Stimulated activated naive B cell treated with anti-CD40 and anti-IgM and Interleukin-4, amounts not matched to agents 10 μg/mL and 1 μg/mL and 100 μg/mL, for 72 hours (primary cell): ENCODE measurements at places on chromosomes 3 and 15.

- DNase-seq, result no peak
Measured at GRCh38 chr3:38837358-38837757, 21.3 kb upstream of the SCN10A start.

DNA sequence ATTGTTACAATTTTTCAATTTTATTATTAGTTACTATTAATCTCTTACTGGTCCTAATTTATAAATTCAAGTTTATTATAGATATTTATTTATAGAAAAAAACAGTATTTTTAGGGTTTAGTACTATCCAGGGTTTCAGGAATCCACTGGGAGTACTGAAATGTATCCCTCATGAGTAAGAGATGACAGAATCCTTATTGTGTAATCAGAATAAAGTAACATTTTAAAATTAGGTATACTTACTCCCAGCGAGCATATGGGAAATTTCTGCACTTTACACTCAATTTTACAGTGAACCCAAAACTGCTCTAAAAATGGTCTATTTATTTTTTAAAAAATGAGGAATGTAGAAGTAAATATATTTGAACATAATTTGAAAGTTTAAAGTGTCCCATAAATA is 202.7 kb downstream of the CGGBP1 start:
- no peak for DNase-seq

DNA sequence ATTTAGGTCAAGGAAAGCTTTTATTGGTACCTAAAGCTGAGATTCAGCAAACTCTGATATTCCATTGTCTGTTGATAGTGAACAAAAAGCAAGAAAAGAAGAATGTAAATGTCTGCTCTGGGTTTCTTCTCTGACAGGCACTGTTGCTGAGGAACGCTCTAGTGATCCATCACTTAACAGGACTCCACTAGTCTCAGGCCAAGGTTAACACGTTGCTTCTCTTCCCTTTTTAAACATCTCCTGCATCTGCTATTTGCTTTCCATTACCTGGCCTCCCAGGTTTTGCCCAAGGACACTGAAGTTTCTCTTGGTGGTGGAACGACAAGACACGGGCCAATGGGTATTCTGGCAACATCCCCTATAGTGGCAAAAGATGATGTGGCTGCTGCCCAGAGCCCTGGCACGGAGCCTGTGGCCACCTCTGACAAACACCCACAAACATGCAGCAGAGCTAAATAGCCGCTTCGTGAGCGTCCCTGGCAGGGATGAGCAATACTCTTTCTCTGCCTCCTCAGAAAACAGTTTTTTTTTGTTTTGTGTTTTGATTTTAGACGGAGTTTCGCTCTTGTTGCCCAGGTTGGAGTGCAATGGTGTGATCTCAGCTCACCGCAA is 97.8 kb upstream of the AKAP13 start:
- DNase-seq, result no peak

GRCh38 chr15:56353119-56353518 is 12.1 kb upstream of the TEX9 start:
- DNase-seq, result no peak

DNA sequence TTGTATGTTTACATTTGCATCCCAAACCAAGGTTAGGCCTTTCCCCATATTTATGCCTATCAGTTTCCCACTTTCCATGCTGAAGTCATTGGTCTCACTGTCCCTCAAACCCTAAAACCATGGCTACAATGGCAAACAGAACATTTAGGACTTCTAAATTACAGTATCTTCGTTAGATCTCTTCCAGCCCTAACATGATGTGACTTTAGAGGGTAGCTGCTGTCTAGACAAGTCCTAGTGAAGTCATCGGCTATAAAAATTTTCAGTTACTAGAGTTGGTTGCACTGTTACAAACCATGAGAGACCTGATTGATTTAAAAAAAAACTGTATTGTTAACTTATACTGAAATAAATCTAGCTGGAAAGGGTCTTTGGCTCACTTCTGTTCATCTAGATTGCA is 54.6 kb downstream of the TM4SF4 start:
- DNase-seq, result no peak

- no peak for DNase-seq
Measured at GRCh38 chr3:150307311-150308036, 100.6 kb upstream of the TSC22D2 start.

GRCh38 chr3:138329127-138329983 is at the start of gene NME9:
TSS of gene NME9 (minus strand) at chr3:138329851. CDS start at chr3:138329335, 516 bp downstream.
- peak; percentile 57 for DNase-seq

DNA sequence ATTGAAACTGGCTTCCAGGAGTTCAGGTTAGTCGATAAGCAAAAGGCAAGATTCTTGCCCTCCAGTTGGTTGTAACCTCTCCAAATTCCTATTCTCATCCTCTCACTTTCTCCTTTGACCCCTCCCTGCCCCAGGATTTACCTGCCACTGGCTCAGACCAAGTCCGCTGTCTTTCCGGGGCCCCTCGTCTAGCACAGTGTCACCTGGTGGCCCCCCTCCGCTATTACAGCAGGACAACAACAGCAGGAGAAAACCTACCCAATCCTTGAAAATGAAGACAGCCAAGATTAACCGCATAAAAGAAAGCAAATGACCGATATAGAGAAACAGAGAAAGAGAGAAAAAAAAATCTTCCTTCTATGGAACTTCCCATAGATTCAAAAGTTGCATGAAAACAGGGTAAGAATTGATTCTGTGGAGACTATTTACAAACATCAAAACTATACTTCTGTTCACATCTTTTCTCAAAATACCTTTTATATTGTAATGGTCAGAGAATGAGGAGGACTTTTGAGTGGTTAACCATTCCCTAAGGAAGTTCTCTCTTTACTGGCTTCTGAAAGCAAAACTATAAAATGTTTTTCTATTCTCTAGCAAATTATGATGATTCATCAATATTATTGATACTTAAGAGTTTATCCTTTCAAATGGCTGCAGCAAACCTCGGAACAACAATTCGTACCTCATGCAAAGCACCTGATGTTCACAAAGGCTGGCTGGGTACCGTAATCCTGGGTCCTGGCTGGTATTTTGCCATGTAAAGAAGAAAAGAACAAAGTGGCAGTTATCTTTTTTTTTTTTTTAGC is 10.0 kb upstream of the ST8SIA2 start:
- no peak for DNase-seq

GRCh38 chr3:140319739-140320138 is 358.1 kb upstream of the TRIM42 start:
- no peak for DNase-seq

DNA sequence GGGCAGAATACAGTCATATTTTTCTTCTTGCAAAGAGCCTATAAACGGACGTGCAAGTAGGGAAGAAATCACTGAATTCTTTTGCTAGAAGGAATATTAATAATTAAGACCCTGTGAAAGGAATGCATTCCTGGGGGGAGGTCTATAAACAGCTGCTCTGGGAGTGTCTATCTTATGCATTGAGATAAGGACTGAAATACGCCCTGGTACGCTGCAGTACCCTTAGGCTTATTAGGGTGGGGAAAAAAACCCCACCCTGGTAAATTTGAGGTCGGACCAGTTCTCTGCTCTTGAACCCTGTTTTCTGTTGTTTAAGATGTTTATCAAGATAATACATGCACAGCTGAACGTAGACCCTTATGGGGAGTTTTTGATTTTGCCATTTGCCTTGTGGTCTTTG is 100.0 kb upstream of the KBTBD8 start:
- no peak for DNase-seq

DNA sequence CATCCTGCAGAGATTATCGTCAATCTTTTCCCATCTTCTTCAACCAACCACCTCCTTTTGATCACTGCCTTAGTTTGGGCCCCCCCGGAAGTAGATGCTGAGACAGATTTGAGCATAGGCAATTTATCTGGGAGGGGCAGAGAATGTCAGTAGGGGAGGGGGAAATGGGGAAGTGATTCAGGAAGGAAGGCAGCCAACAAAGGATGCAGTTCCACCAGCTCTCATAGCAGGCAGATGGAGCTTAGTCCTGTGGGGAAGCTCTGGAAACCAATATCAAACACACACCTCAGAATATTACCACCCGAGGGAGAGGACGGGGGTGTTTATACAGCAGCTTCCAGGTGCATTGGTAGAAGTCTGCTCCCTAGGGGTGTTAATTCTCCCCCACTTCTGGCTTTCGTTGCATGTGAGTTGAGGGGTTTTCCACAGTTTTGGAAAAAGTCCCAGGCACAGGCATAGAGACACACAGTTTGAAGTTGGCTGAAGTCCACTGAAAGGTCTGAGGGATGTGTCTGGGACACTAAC is 91.5 kb upstream of the TNFAIP8L3 start:
- no peak for DNase-seq

DNA sequence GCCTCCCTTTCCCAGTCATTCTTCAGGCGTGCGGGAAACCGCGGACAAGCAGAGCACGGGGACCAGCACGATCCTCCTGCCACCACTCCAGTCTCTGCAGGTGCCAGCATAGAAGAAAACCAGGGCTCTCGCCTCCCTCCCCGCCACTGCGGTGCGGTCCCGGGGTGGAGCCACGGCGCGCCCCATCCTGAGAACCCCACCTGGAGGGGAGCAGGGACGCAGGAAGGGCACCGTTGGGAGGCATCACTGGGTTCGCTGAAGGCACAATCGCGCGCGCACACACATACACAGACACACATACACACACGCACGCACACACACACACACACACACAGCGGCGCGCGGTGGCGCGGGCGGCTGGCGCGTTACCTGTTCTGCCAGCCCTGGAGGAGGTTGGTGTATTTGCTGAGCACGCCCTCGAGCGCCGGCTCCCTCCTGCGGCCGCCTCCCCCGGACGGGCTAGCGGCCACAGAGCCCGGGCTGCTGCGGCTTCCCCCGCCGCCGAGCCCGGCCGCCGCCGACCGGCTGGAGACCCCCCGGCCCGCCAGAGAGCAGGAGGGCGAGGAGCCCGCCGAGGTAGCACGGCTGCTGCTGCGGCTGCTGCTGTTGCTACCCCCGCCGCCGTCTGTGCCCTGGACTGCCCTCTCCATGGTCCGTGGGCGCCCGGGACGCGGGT is 394 bp downstream of the OSBPL10 start:
- peak; percentile 59 for DNase-seq

DNA sequence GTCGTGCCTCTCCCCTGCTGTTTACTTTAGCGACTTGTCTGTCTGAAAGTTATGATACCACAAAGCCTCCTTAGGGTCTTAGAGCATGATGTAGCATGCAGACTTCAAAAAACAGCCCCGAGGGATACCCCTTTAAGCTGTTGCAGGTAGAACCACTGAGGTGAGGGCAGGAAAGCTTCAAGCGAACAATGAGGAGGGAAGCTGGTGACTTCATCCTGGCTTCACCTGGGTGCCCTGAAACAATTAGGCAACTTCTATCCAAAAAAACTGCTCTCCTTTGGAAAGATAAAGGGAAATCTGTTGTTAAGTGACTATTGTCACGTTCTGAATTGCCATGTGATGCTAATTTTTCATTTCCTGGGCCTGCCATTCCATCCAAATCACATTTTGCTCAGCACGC is 231.6 kb downstream of the SOX2 start:
- no peak for DNase-seq
